ENCODE measurements at places on chromosomes 6 and 20.

DNA sequence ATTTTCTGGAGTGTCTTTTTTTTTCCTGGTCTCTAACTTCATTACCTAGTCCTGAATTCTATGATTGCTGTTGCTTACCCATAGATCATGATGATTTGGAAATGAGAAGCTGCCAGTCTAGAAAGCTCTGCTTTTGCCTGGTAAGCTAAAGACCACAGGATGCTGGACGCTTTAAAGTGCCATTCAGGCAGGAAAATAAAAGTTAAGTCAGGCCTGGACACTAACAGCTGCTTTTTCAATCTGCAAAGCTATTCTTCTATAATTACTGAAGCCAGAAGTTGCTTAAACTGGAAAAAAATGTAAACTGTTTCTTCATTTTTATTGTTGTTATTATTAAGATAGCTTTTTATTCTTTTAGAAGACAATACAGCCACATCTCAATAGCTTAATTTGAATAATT is 129.8 kb upstream of the SPACA1 start:
- DNase-seq, result no peak

- no peak for DNase-seq
Measured at GRCh38 chr20:1998715-1999114, 4.9 kb upstream of the PDYN start.

GRCh38 chr20:63765902-63766301 is 26.3 kb downstream of the SLC2A4RG start:
- DNase-seq, result no peak

GRCh38 chr6:136491251-136491650 is 59.0 kb downstream of the MAP7 start:
- no peak for DNase-seq

DNA sequence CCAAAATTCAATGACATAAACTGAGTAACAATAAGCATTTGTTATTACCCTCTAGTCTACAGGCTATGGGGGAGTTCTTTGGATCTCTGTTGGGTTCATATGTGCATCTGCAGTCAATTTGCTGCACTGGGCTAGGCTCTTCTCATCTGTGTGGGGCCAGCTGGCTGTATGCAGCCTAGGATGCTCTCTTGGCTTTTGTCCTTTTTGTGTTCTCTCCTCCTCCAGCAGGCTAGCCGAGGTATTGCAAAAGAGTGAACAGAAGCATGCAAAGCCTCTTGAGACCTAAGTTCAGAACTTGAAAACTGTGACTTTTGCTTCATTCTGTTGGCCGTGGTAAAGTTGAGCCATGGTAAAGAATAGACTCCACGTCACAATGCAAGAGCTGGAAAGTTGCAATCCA is 62.8 kb upstream of the FOXO3 start:
- no peak for DNase-seq

DNA sequence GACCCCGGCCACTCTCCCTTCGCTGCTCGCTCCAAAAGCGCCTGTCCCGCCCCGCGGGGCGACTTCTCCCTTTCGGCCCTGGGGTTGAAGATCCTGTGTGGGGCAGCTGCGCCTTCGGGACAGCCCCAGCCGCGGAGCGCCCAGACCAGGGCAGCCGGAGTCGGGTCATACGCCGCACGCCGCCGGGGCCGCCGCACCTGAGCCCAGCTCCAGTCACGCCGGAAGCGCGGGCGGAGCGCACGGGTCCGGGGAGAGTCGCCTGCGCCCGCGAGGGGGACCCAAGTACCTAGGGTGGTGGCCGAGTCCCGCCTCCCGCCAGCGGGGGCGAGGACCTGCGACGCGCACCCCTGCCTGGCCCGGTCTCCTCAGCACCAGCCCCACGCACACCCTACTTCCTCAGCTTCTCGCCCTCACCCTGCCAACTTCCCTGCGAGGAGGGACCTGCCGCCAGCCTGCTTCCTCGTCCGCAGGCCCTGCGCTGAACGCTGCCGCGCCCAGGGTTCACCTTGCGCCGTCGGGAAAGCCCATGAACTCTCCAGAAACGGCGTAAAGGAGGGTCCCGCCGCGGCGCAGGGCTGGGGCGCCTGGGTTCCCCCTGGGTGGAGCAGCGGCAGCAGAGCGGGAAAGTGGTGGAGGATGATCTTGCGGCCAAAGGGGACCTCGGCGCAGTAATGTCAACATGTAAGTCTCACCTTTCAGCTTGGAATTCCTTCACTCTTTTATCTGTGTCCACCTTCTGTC is at the start of gene ADGRG6:
TSS of gene ADGRG6 (plus strand) at position 357 of the 741 bp plus-strand sequence. CDS start at position 680, 323 bp downstream.
- DNase-seq, result no peak

DNA sequence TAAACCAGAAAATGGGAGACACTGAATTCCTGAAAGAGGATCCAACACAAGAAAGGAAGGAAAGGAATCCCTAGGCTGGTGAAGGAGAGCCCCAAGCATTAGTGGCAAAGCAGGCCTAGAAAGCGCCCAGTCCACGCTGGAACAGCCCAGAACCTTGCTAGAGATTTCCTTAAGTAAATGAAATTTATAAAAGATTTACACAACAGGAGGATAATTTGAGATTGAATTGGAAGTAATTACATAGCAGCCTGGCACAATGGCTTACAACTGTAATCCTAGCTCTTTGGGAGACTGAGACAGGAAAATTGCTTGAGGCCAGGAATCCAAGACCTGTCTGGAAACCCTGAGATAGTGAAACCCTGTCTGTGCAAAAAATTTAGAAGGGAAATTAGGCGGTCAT is 26.8 kb upstream of the C20orf144 start:
- DNase-seq, result no peak

GRCh38 chr20:2400290-2400689 is 19.6 kb downstream of the TGM6 start:
- no peak for DNase-seq

- DNase-seq, result no peak
Measured at GRCh38 chr20:13510837-13511488, 127.8 kb downstream of the TASP1 start.

- DNase-seq, result peak; percentile 15
Measured at GRCh38 chr20:9616833-9617461, 102.6 kb downstream of the LAMP5 start.

GRCh38 chr20:63065911-63066310 is 59.1 kb upstream of the BHLHE23 start:
- DNase-seq, result no peak

DNA sequence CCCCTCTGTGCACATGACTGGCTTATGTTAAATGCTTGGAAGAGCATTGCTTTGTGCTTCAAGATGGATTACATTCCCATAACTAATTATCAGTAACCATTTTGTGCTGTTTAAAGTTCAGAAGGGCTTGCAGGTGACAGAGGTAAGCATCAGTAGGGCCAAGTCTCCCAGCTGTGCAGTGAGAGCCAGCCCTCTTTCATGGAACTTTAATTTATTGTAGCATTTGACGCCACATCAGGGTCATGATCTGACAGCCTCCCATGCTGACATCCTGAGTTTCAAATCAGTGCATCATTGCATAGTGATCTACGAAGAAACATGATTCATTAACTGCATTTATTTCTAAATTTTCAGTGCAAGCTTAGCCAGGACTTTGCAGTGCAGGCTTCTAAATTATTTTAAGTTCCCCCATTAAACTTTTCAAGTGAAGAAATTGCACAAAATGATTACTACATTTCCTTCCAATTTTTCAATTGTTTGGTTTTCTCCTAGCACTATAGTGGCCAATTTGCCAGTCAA is 380.9 kb downstream of the UTRN start:
- no peak for DNase-seq

DNA sequence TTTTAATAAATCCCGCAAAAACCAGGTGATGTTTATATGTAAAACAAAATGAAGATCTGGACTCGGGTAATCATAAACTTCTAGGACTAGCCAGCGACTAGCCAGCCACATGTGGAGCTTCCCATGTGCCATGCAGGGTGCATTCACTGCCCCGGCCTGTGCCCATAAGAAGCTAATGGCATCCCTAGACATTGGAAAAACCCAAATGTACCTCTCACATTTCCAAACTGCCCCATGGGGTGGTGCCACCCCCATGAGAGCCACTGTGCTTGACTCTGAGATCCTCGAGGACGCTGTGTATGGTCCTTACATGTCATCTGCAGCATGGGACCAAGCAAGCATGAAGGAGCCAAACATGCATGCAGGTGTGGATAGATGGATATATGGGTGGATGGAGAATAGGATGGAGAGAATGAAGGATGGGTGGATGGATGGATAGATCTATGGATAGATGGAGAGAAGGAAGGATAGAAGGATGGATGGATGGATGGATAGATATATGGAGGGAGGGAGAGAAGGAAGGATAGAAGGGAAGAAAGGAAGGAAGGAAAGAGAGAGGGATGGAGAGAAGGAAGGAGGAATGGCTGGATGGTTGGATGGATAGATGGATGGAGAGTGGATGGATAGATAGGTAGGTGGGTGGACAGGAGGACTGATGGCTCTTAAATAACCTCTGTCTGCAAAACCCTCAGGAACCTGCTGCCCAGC is 203.6 kb downstream of the CDH4 start:
- DNase-seq, result no peak

GRCh38 chr6:122052346-122052900 is 347.0 kb upstream of the HSF2 start:
- DNase-seq, result no peak

GRCh38 chr6:15877231-15877630 is 214.4 kb upstream of the DTNBP1 start:
- no peak for DNase-seq

DNA sequence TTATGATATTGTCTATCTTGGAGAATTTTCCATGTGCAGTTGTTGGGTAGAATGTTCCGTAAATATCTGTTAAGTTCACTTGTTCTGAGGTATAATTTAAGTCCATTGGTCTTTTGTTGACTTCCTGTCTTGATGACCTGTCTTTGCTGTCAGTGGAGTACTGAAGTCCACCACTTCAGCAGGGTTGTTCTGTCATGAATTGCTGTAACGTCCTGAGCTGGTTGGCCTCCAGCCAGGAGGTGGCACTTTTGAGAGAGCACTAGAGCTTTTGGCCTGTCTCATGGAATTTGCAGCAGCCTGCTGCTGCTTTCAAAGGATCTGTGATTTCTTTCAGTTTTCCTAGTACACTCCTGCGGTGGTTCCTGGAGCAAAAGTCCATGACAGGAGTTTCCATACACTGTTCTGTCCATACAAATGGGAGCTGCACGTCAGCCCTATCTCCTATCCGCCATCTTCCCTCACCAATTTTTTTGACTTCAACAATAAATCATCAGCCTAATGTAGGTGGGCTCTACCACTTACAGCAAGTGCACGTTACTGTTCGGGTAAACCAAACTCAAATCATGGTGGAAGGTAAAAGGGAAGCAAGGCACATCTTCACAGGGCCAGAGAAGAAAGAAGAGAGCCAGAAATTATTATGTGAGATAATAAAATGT is 46.9 kb upstream of the TRERF1 start:
- DNase-seq, result no peak

DNA sequence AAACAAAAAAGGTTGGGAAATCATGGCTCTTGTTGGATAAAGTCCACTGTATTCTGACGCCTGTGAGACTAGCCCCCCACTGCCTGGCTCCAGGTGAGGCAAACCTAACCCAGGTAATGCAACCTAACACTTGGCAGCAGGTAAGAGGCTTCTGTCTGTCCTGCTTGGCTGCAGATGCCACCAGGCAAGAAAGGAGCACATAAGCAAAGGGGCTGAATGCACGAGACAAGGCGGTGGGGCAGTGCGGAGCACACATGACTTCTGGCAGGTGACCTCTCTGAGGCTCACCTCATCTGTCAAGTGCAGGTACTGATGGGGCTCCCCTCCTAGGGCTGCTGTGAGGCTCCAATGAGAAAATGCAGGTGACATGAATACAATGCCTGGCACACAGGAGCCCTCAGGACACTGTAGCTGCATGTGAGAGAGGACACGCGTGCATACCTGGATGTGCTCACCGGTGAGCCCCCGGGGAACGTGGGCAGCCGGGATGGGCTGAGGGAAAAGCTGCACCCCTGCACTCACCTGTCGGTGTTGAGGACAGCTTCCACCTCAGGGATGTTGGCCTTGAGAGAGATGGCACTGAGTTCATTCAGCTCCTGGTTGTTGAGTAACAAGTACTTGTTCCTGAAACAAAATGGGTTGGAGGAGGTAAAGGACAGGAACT is 54.1 kb downstream of the MYH7B start:
- DNase-seq, result no peak

DNA sequence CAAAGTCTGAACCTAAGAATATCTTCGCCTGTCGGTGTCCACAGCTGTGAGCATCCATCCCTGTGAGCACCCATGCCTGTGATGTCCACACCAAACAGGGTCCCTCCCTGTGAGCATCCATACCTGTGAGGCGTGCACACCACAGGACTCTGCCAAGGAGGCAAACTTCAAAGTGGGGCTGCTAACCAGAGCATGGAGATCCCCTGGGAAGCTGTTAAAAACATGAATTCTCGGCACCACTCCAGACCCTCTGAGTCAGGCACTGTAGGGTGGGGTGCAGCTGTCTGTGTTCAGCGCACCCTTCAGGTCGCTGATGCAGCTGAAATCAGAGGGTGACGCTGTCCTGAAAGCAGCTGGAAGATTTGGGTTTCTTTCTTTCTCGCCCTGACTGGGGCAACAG is 85.4 kb upstream of the NXT1 start:
- no peak for DNase-seq

- no peak for DNase-seq
Measured at GRCh38 chr6:21164768-21165326, 428.7 kb upstream of the SOX4 start.

- DNase-seq, result no peak
Measured at GRCh38 chr6:124057461-124057860, 253.8 kb downstream of the NKAIN2 start.

DNA sequence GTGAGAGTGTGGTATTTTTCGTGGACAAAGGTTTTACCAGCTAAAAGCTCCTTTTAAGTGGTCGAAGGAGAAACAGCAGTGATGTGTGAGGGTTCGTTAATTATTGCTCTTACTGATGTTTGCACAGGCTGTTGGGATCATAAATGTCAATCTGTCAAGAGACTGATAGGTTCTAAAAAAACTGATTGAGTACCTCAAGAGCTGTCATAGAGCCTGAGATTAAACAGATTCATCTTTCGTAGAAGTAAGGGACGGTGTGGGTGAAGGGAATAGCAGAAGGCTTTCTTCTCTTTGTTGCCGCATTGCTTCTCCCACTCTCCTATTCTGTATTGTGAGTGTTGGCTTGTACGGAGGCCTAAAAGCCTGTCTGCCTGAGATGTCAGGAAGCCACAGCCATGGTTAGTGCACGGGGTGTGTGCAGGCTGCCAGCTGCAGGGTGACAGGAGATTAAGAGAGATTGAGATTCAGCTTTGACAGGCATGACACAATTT is 291.0 kb downstream of the ZFAND3 start:
- DNase-seq, result no peak

- DNase-seq, result no peak
Measured at GRCh38 chr6:87674290-87674689, 27.7 kb downstream of the AKIRIN2 start.

DNA sequence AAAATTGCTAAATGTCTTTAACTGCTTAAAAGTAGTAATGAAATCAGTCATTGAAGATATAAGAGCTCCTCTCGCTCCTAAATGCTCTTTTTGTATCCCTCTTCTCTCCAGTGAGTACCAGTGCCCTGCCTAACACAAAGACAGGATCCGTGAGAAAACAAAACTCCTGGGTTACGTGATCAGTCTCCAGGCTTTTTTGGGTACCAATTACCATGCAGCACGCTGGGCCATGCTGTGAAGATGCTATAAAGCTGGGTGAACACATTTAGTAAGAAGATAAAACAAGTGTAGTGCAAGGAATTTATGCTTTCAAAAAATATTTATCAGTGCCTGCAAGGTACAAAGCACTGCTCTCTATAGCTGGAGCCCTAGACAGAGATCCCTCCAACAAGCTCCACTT is 66.7 kb downstream of the AGPAT4 start:
- DNase-seq, result no peak

GRCh38 chr6:158410784-158411183 is 98.5 kb downstream of the TULP4 start:
- no peak for DNase-seq
